ENCODE measurements at places on chromosomes 12 and 14.

GRCh38 chr14:63287666-63288483 lies 30.9 kb downstream of the GPHB5 start:
- no peak for DNase-seq

- no peak for DNase-seq
These were observed 70.2 kb downstream of the SLC25A47 start for GRCh38 chr14:100393362-100393761.

GRCh38 chr14:31692376-31692781 lies 131.2 kb downstream of the NUBPL start:
- no peak for DNase-seq

DNA sequence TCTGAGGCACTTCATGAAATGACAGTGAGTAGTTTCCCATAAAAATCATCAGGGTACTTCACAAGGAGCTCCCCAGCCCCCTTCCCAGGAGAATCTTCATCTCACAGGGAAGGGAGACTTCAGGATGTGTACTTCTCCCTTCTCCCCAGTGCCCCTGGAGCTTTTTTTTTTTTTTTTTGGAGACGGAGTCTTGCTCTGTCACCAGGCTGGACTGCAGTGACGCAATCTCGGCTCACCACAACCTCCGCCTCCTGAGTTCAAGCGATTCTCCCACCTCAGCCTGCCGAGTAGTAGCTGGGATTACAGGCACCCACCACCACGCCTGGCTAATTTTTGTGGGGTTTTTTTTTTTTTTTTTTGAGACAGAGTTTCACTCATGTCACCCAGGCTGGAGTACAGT lies 10.4 kb downstream of the ITPK1 start:
- no peak for DNase-seq

GRCh38 chr12:1510056-1510812 lies 84.1 kb downstream of the FBXL14 start:
- no peak for DNase-seq

GRCh38 chr12:70049596-70050360 lies 193.5 kb upstream of the CNOT2 start:
- no peak for DNase-seq

- no peak for DNase-seq
These were observed at the start of gene KRT75 for GRCh38 chr12:52434081-52434733. Gene KRT75 (minus strand): TSS chr12:52434371. CDS start chr12:52434304, 67 bp downstream.

Data from kidney capillary endothelial cell (primary cell).